NCI-H446 (cell line): ENCODE measurements at places on chromosomes 7 and 10.

- DNase-seq, result no peak
Measured at GRCh38 chr7:154424350-154424749, 372.2 kb downstream of the DPP6 start.

GRCh38 chr10:73432646-73433537, 469 bp downstream of the MSS51 start:
- DNase-seq, result no peak

GRCh38 chr7:100167912-100168323, 499 bp downstream of the GAL3ST4 start:
- no peak for DNase-seq

DNA sequence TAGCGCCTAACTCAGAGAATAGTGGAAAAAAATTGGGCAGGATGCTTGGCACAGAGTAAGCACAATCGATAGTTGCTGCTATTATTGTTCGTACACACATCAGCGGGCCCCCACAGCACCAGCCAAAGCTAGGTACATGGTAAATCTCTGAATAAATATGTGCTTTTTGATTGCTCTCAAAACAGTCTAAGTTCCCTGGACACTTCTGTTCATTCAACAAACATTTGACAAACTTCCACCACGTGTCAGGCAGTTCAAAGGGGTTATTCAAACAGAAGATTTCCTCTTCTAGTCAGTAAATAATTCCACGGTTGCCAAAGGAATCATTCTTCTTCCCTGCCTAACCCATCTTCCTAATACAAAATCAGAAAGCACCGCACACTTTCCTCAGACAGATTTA, 150.8 kb downstream of the DGKI start:
- DNase-seq, result no peak

- no peak for DNase-seq
Measured at GRCh38 chr7:139673230-139673629, 104.6 kb downstream of the HIPK2 start.

DNA sequence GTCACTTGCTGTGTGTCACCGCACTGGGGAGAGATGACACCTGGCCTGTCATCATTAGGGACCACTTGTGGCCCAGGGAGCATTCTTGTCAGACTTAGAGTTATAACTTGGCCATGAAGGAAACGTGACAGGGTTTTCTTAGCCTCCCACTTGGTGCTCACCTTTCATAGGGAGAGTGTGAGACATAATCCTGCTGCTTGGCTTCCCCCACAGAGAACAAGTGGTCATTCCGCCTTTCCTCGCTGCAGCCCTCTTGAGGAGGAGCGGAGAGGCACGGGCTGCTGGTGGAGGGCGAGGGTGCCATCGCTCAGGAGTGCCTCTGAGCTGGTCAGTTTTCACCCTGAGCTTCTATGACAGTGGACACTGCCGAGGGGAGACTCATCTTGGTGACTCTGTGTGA, 125.0 kb upstream of the GJD4 start:
- DNase-seq, result no peak

DNA sequence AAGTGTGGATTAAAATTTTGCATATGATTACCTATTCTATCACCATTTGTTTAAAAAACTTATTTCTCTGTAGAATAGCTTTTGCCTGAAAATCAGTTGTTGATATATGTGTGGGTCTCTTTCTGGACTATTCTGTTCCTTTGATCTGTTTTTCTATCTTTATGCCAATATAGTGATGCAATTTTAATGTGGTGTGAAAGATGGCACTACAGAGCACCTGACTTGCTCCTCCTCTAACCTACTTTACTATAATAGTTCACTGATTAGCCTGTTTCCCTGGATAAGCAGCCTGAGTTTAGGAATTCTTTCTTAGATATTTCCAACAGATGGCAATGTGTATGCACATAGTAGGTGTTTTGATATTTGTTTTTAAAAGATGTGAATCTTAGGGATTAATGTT, 294.5 kb downstream of the AUTS2 start:
- no peak for DNase-seq

- DNase-seq, result no peak
Measured at GRCh38 chr10:95214369-95214768, 20.3 kb downstream of the ACSM6 start.

DNA sequence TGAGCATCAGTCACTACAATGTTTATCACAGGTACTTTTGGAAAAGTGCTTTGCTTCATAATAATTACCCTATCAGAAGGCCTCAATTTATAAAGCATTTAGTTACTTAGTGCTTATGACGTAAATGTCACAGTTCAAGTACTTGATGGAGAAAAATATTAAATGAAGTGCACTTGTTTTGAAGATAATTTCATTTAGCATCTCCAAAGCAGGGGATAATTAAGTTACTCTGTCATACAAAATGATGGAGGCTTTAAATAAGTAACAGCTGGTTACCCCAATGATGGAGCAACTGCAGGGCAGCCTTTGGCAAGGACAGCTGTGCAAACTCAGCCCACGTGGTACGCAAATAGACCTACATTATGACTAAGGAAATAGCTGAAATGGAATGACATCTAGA, 768.8 kb downstream of the GRM8 start:
- no peak for DNase-seq

DNA sequence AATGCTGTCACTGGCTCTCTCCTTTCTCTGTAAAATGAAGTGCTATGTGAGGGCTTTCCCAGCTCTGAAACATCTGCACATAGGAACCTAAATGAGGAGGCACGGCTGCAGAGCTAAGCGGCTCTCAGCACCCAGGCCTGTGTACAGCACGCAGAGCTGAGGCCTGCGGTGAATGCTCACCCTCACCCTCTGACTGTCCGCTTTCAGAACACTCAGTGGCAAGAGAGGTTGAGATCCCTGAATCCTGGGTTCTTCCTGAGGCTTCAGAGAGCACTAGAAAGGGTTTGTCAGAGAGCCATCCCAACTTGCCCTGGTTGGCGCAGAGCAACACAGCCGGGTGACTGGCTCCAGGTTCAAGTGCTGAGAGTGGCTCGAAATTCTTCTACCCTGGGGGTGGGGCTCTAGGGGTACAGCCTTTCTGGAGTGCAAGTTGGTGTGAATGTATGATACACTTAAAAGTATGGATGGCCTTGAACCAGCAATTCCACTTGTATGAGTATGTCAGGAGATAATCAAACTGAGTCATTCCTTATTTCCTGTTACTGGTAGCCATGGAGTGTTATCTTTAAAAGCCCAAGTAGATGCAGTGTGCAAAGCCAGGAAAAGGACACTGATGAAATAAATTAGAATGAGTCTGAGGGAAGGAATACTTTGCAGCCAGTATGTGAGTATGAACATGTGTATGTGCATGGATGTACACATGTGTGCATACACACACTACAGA, 1.7 kb upstream of the CCDC201 start:
- DNase-seq, result no peak

- no peak for DNase-seq
Measured at GRCh38 chr10:97494151-97494550, 4.1 kb downstream of the MMS19 start.

- DNase-seq, result no peak
Measured at GRCh38 chr10:62527019-62527827, 153.1 kb downstream of the ZNF365 start.

GRCh38 chr7:102967798-102968197, 55.0 kb downstream of the LRRC17 start:
- no peak for DNase-seq

GRCh38 chr10:74419958-74420375, 268.9 kb downstream of the ADK start:
- no peak for DNase-seq

DNA sequence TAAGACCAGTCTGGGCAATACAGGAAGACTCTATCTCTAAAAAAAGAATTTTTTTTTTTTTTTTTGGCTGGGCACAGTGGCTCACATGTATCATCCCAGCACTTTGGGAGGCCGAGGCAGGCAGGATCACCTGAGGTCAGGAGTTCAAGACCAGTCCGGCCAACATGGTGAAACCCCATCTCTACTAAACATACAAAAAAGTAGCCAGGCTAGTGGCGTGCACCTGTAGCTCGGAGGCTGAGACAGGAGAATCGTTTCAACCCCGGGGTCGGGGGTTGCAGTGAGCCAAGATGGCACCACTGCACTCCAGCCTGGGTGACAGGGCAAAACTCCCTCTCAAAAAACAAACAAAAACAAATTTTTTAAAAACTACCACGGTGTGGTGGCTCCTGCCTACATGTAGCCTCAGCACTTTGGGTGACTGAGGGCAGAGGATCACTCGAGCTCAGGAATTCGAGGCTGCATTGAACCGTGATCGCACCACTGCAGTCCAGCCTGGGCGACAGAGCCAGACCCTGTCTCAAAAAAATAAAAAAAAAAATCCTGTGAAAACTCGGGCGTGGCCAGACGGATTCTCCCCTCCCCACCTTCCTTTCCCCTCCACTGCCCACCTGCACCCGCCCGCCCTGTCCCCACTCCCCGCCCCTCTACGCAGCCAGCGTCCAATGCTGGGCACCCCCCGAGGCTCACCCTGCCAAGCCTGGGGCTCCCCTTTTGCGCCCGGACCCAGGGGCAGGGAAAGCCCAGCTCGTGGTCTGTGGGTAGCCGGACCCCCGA, 745 bp upstream of the ORAI2 start:
- DNase-seq, result no peak

DNA sequence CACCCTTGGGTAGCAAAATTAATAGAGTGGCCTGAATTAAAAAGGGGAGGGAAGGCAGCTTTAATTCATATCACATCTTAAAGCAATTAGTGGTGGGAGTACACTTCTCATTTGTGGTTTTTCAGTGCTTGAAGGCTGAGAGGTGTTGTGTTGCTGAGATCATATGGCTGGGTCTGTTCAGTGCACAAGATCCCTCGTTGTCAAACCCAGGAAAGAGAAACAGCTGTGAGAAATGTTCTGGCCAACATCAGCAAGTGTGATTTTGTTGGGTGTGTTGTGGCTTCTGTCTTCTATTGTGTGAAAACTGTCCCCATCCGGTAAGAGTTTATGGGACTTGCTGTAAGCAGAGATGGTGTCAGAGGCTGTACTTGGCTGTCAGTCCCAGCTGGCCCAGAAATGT, 197.9 kb upstream of the BMPER start:
- no peak for DNase-seq

GRCh38 chr7:144975882-144976281, 140.0 kb upstream of the TPK1 start:
- DNase-seq, result no peak

DNA sequence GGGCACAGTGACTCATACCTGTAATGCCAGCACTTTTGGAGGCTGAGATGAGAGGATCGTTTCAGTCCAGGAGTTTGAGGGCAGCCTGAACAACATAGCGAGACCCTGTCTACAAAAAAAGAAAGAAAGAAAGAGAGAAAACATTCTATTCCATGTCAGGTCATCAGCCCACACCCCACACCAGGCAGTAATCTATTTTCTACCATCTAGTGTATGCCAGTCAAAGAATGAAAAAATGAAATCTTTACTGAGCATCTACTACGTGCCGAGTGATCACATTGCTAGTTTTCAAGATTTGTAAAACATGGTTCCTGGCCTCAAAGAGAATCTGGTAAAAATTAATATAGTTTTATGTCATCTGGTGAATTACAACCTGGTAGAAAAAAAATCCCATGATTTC, 3.1 kb upstream of the EPHB4 start:
- no peak for DNase-seq

GRCh38 chr10:124498056-124498455, 36.4 kb downstream of the LHPP start:
- DNase-seq, result no peak
